DND-41 (cell line): ENCODE measurements at places on chromosomes 4 and X.
A peak's percentile ranks its signal among the peaks of the same experiment; 100 is the strongest.

GRCh38 chr4:10753856-10754402, 69.4 kb upstream of the CLNK start:
- DNase-seq: no peak

DNA sequence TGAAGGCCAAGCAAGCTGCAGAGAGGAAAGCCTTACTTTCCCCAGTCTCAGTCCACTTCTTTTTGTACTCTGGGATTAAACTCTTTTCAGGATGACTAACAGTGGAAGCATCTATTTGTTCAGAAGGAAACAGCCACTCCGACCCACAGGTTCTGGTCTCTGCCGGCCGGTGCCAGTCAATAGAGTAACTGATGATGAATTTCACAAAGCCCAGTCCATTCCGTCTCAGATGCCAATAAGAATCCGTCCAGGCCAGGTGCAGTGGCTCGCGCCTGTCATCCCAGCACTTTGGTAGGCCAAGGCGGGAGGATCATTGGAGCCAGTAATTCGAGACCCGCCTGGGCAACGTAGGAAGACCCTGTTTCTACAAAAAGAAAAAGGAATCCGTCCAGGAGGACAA, 58.5 kb upstream of the HELT start:
- no peak for DNase-seq

- no peak for DNase-seq
These were observed 515.3 kb upstream of the ARX start for GRCh38 chrX:25531096-25531495.

- DNase-seq: no peak
These were observed 708 bp downstream of the TMSB4X start for GRCh38 chrX:12975670-12975965.

DNA sequence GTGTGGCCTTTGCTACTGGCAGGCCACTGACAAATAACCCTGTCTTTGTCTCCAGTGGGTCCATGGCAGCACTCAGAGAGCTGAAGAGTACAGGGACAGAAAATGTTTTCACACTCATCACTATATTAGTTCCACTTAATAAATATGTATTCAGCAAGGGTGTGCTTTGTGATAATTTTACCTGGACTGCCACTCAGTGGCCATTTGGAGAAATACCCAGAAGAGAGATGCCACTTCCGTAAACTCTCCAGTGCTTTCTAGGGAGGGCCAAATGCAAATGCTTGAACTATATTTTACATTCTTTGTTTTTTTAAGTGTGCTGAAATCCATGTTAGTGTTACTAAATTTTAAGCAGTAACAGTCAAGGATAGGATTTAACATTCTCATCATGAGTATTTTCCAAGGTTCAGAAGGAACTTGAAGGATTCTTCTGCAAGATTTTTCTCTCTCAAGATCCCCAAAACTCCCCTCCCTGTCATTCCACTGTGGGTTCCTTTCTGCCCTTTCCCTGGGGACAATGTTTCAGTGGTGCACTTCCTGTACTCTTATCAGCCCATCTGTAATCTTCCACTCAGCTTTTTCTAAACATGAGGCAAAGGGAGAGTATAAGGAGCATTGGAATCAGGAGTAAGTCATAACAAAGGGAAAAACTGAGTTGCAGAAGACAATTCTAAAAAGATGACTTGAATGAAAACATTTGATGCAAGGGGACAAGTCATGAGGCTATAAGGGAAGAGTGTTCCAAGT, 46.0 kb downstream of the TFDP3 start:
- peak; percentile 6 for DNase-seq

- DNase-seq: no peak
These were observed 37.0 kb downstream of the MRPL1 start for GRCh38 chr4:77899607-77900006.
